Endothelial cell of umbilical vein (primary cell): ENCODE measurements at places on chromosomes 2 and 18. TPM values are rescaled to one million over a fixed set of nuclear protein-coding genes. Genes with fewer than 3 reads are reported as not detected.

The CHRND gene
- not detected in 2 replicates for total RNA-seq

The LINC00305 gene
- total RNA-seq, result not detected in 2 replicates

The SERPINB10 gene
- total RNA-seq, result not detected in 2 replicates

The GKN2 gene
- total RNA-seq, result not detected in 2 replicates

The RTP5 gene
- not detected in 2 replicates for total RNA-seq

The KIF5C gene
- total RNA-seq, result 0.21 and 0.55 TPM in 2 replicates

The CDH7 gene
- total RNA-seq, result not detected in 2 replicates

The AQP12A gene
- not detected in 2 replicates for total RNA-seq

The ACADL gene
- total RNA-seq, result not detected in 2 replicates

The TNFRSF11A gene
- total RNA-seq, result 11.1 and 11.9 TPM in 2 replicates

The CNGA3 gene
- total RNA-seq, result not detected in 2 replicates

The CCDC74A gene
- total RNA-seq, result 6.8 and 7.0 TPM in 2 replicates

The DNAJC5G gene
- total RNA-seq, result 0.16 and 0.77 TPM in 2 replicates

The INHA gene
- not detected in 2 replicates for total RNA-seq

The MARCO gene
- total RNA-seq, result not detected in 2 replicates

The CRYGC gene
- not detected in 2 replicates for total RNA-seq

The MBD2 gene
- 105 and 110 TPM in 2 replicates for total RNA-seq
